ENCODE measurements at places on chromosomes 1 and 21.

DNA sequence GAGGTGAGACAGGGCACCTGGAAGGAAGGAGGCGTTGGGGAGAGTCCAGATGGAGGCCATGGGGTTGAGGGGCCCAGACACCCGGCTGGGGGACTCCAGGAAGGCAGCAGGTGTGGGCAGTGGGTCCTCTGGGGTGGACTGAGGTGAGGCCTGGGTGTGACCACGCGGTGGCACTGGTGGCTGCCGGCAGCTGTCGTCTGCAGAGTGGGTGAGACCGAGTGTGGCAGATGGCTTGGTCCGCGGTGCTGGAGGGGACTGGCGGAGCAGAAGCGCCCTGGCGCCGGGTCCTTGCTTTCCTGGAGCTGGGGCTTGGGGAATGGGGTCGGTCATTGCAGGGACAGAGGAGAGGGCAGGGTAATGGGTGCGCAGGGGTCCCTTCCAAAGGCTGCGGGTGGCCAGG is 12.5 kb downstream of the AGRN start:
- DNase-seq: peak; percentile 23

- DNase-seq: no peak
Observed at GRCh38 chr1:91490501-91490900, 10.2 kb upstream of the CDC7 start.

DNA sequence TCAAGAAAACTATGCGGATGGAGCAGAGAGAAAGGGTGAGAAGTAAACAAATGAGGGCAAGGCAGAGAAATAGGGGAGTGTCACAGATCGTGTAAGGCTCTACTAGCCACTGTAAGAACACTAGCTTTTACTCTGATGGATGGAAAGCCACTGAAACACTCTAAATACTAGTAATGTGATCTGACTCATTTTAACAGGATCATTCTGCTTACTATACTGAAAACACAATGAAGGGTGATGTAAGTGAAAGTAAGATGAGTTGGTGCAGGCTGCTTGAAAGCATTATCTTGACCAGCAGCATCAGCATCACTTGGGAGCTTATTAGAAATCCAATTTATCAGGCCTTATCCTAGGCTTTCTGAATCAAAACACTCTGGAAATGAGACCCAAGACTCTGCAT is 32.7 kb downstream of the TUT4 start:
- DNase-seq: no peak

DNA sequence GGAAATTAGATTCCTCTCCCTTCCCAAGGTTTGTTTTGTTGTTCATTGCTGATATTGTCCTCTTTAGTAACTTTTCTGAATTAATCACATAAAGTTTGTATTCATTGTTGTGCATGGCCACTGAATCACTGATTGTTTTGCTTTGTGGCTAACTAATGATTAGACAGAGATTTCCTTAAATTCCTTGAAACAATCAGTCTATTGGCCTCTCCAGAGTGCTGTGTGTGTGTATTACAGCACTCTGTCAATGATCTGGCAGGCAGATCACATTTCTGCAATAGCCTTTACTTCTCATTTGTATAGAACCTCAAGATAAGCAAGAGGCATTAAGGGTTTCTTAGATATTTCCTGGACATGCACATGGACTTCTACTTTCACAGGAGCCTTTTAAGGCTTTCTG is 78.6 kb downstream of the DUSP10 start:
- no peak for DNase-seq

DNA sequence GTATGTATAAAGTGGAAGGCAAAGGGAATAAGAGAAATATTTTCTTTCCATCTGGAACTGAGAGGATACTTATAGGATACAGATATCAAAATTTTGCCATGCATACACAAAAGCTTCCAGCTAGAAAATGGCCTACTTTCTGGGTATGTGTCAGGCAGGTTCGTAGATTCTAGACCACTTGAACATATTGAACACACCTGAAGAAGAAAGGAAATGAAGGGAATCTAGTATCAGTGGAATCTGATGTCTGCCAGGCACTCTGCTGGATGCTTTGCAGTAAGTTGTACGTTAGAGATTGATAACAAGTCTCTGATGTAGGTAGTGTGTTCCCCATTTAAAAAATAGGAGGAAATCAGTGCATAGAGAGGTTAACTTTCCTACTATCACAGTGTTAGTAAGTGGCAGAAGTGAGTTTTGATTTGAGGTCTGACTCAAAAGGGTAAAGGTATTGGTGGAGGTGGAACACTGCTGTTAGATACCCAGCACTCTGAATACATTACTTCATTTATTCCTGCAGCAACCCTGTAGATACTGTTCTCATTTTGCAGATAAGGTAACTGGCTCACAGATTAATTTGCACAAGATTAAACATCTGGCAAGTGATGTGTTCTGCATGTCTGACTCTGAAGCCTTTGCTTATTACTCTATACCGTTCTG is 3.0 kb downstream of the CAMSAP2 start:
- DNase-seq: no peak

- no peak for DNase-seq
Observed at GRCh38 chr1:223834660-223835263, 11.0 kb downstream of the TP53BP2 start.

- peak; percentile 41 for DNase-seq
Observed at GRCh38 chr1:9852410-9853248, 28.9 kb upstream of the CLSTN1 start.

GRCh38 chr1:223137455-223138085 is 5.5 kb downstream of the TLR5 start:
- DNase-seq: no peak

DNA sequence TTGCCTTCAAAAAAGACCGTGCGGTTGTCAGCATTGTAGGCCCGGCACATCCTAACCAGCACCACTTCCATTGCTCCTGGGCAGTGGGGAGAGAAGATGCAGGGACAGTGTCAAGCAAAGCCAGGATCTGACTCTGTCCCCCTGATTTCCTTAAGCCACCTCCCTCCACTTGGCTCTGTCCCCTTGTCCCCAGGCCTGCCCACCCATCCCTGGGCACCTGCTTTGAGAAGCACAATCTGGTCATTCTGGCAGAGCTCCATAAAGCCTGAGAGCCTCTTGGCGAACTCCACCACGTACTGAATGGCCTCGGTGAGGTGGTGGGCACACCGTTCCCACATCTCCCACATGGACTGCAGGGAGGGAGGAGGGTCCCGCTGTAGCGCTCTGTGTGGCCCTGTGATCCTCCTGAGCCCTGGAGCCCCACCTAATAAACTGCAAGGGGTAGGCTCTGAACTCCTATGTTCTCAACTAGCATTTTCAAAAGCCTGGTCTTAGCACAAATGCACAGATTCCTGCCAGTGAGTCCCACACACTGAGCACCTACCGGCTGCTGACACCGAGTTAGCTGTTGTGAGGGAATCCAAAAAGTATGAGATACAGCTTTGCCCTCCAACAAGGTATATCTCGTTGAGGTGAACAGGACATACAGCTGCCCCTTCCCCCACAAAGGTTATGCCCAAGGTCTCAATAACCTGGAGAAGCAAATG is 8.2 kb upstream of the LINGO4 start:
- DNase-seq: no peak

DNA sequence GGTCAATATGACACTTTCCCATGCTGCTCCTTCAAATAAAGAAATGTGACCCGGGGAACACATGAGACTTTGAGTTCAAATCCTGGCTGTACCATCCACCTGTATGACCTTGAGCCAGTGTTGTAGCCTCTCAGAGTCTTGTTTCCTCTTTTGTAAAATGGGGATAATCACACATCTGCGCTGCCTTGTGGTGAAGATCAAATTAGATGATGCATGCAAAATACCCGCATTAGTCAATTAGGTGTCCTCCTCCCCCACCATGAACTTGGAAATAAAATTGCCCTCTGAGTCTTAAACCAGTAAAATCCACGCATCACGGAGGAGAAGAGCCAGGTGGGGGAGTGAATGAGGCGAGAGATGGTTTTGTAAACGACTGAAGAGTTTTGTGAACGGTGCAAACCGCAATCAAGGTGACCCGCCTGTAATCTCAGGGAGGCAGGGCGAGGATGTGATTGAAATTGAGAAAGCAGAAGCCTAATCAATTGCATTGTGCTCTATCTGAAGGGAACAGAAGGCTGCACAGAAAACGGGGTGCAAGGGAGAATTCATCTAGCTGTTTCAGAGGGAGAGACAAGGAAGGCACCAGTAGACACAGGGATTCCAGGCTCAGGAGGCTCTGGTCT is 5.8 kb upstream of the AHDC1 start:
- DNase-seq: no peak

DNA sequence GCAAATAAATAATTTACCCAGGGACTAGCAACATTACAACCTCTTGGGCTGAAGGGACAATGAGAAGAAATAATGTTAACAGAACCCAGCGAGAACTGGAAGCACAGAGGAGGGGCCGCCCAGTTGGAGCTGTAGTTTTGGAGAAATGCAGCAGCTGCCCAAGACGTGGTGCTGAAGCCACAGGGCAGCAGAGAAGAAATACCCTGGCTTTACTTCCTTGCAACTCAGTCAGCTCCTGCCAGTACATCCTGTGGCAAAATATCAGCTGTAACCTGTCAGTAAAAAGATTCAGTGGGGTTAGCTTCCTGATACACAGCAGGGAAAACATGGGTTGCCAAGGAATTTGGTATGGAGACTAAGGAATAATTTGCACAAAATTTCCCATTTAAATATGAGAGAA is 283.6 kb upstream of the USP25 start:
- DNase-seq: peak; percentile 7

DNA sequence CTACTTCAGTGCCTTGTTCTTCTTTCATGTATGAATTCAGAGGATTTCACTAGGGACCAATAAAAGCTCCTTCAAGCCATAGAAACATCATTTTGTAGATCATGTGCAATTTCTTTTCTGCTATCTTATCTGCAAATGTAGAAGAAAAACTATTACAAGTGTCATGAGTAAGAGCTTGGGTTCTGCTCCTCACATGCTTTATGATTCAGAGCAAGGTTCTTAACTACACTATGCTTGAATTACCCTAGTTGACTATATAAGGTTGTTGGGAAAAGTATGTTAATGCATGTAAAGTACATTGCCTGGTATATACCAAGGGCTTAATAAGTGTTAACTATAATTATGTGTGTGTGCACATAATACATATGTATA is 91.4 kb upstream of the S1PR1 start:
- DNase-seq: no peak

DNA sequence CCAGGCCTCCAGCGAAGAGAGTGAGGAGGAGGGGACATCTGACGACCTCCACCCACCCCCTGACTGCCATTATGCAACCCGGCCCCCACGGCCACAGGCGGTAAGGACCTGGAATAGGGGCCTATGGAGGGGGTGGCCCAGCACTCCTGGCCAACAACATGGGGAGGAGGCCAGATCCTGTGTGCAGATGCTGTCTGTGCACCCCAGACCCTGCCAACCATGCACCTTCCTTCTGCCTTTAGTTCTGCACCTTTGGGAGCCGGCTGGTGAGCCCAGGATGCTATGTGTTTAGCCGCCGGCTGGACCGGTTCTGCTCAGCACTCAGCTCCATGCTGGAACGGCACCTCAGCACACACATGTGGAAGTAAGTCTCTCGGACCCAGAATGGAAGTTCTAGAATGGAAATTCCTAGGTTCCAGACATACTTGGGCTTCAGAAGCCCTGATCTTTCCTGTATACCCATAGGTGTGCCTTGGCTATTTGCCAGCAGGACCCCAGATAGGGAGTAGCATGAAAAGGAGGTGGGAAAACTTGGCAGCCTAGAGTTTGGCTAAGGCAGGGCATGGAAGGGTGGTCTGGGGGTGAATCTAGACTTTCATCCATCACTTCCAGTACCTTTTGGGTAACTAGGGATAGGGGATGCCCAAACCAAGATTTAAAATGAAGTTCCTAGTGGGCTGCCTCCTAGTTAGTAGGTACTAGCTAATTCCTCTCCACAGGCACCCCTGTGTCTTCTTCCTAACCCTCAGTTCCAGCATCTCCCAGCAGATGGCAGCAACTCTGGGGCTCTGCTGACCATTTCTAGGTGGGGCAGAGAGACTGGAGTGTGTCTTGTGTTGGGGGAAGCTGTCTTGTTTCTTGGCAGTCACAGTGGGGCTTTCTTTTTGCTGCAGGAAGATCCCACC is 3.6 kb upstream of the CYB561D1 start:
- DNase-seq: peak; percentile 40

- DNase-seq: no peak
Observed at GRCh38 chr1:48679859-48680258, 96.8 kb downstream of the BEND5 start.

GRCh38 chr21:45139473-45139872 is 65.1 kb downstream of the ADARB1 start:
- DNase-seq: no peak

- DNase-seq: no peak
Observed at GRCh38 chr1:40803902-40804301, 20.3 kb downstream of the KCNQ4 start.

- DNase-seq: no peak
Observed at GRCh38 chr1:21331752-21332478, 41.7 kb upstream of the ECE1 start.

DNA sequence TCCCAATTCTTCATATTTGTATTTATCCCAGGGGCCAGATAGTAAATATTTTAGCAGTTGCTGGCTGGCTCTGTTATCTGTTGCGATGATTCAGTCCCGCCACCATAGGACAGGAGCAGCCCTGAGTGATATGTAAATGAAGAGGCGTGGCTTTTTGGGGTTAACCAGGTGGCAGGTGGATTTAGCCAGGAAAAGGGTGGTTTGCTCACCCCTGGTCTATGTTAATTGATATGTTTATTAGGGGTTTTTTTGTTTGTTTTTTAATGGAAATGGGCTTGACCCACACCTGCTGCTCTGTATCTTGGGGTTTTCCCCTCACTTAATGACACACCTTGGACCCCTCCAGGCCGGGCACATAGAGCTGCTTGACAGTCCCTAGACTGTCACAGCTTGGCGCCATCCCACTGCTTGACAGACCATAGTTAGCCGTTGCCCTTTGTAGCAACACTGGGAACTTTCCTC is 62.8 kb downstream of the PIK3CD start:
- DNase-seq: no peak

GRCh38 chr21:44462834-44463200 is 7.5 kb downstream of the LRRC3 start:
- no peak for DNase-seq

GRCh38 chr1:150563340-150564038 is 14.3 kb downstream of the ADAMTSL4 start:
- no peak for DNase-seq

- peak; percentile 49 for DNase-seq
Observed at GRCh38 chr1:6889875-6890480, 104.7 kb downstream of the CAMTA1 start.

GRCh38 chr1:234667600-234668576 is 57.9 kb upstream of the IRF2BP2 start:
- no peak for DNase-seq

- no peak for DNase-seq
Observed at GRCh38 chr1:12594490-12594889, 23.5 kb downstream of the DHRS3 start.

DNA sequence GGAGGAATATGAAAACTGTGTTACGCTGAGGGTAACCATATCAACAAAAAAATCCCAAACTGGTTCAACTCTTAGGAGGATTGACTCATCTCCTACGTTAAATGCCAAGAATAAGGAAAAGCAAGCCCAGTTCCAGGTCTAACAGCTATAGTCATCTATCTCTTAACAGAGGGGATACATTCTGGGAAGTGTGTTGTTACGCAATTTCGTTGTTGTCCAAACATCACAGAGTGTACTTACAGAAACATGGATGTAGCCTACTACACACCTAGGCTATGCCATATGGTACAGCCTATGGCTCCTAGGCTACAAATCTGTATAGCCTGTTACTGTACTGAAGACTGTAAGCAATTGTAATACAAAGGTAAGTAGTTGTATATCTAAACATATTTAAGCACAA is 23.2 kb upstream of the LRRC52 start:
- DNase-seq: no peak

Measured in hypothalamus (tissue), 51 donors.